Posterior vena cava (tissue), 2 donors: ENCODE measurements at places on chromosomes 7 and 10.

DNA sequence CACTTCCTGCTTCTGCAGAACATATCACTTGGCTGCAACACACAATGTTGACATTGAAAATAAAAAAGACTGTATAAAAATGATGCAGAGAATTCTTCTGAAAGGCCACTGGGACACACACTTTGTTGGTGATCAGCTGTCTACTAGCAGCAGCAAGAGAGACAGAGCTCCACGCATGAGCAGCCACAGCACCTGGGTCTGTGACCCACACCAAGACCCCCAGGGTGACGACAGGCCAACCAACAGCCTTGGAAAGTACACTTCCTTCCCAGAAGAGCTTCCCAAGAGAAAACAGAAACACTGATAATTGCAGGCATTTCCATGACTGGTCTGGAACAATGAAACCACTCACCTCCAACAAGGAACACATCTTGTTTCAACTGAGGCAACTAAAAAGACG is 239.0 kb downstream of the DIP2C start:
- DNase-seq = no peak

GRCh38 chr10:97465982-97466381 is 20.0 kb downstream of the ZDHHC16 start:
- DNase-seq = no peak

DNA sequence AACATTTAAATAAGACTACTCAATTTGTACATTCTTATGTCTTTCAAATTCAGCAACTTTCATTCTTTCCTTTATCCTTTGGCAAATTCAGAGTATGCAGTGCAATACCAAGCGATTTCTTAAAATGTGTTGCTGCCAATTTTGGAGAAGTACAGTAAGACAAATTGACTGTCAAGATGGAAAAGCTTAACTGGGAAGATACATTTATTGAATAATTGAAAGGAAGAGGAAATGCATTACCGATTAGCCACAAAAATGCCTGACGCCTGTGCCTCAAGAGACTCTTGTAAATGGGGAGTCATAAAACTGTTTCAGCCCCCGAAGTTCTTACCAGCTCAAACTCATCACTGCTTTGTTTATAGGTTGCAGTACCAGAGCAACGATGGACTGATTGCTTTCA is 373.3 kb upstream of the GALNT17 start:
- no peak for DNase-seq

DNA sequence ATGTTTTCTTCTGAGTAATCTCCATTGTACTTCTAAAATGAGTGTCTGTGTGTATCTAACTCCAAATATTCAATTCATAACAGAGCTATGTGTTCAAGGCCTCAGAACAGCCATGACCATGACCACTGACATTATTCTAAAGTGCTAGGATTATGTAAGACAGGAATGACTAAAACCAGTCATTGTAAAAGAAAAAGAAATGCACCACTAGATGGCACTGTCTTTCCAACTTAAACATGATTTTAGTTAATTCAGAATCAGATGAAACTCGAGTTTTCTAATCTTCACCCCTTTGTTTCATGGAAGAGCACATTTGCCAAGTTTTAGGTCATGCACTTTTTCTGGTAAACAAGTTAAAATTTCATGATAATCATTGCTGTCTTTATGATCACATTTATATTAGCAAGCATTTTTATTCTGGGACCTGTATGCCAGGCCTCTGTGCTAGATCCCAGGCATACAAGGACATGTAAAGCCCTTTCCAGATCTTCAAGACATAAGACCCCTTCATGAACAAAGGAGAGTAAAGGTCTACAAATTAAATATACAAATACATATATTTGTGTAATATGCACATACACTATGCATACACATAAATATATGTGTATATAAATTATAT is 26.1 kb upstream of the RSU1 start:
- DNase-seq = no peak

DNA sequence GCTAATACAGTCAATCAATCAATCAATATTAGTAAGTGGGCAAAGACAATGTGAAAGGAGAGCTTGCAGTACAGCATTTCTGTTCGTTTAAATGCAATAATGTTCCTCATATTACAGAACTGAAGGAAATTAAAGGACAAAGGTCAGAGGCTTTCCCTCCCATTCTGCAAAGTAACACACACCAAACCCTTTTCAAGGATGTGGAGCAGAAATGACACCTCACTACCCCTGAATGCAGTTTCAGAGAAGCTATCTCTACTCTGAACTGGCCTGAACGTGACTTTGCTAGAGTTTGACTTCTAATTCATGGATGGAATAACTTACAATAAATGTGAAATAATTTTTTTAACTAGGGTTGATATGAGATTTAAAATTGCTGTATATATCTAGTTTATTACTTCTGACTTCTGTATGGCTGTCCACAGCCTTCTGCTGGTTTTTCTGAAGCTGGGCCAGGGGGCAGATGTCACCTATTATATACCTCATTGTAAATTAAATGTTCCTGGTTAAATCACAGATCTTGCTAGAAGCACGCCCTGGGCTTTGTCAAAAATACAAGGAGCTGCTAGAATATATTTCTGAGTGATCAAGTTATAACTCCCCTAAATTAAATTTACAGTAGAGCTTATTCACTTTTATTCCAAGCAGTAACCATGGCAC is 156.9 kb upstream of the C7orf33 start:
- DNase-seq = no peak

GRCh38 chr7:50513166-50513871 is 51.9 kb downstream of the DDC start:
- no peak for DNase-seq

DNA sequence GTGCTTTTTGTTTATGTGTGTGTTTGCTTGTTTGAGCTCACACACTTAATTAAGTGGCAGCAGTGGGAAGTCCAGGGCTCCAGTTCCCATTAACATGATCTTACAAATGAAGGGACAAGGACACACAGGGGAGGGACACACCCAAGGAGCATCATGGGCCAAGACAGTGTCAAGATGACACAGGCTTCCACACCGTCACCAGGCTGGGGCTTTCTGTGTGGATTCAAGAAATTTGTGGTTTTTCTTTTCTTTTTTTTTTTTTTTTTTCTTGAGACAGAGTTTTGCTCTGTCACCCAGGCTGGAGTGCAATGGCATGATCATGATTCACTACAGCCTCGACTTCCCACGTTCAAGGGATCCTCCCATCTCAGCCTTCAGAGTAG is 173.6 kb downstream of the KIAA1217 start:
- DNase-seq = no peak

GRCh38 chr10:90960355-90960814 is 39.5 kb upstream of the ANKRD1 start:
- no peak for DNase-seq

GRCh38 chr7:80736371-80737125 is 98.1 kb downstream of the CD36 start:
- DNase-seq = no peak

DNA sequence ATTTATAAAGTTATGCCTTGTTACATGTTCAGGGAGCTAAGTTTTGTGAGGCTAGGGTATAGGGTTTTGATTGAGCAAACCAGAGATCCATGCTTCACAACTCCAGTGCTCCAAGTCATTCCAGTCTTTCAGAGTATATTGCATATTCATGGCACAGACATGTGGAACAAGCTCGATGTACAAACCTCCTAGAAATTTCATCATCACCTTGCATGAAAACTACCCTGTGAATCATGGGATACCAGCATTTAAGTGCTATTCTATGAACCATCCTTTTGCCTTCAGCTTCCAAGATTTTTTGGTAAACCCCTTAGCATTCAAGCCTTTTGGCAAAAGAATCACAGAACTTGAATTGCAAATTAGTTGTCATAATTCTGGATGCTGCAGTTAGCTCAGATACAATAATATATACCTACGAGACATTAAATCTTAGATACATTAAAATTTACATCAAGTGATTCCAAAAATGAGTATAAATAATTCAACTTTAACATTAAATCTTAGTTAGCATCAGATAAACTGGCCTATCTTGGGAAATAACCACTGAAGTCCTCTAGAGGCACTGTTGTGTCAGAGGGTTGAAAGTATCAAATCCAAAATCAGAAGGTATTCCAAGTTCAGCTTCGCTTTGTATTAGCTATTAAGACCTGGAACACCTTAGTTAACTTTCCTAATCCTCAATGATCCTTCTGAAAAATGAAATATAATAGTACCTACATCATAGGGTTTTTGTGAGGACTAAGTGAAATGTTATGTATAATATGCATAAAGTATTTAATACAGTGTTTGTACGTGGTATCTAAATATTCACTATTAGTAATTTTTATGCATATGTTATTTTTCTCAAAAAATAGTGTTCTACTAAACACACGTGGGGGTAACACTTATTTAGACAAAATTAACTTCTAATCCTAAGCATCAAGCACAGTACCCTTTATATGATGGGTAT is 55.5 kb upstream of the CABCOCO1 start:
- DNase-seq = no peak

DNA sequence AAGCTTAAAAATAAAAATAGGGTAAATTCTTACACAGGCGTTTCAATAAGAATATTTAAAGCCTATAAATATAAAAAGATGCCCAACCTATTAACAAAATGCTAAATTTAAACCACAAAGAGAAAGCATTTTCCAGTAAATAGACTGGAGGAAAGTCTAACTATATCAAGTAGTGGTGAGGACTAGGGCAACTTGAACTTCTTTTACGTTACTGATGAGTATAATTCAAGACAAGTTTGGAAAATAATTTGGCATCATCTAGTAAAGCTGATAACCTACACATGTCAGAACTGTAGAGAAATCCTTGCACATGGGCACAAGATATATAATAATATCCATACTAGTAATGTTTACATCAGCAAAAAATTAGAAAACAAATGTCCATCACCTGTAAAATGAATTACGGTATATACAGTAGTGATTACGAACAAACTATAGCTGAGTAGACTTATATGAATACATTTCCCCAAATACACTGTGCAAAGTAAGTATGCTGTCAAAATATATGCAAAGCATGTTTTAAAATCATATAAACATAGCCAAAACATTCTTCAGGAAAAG is 27.4 kb downstream of the CRPPA start:
- DNase-seq = no peak

DNA sequence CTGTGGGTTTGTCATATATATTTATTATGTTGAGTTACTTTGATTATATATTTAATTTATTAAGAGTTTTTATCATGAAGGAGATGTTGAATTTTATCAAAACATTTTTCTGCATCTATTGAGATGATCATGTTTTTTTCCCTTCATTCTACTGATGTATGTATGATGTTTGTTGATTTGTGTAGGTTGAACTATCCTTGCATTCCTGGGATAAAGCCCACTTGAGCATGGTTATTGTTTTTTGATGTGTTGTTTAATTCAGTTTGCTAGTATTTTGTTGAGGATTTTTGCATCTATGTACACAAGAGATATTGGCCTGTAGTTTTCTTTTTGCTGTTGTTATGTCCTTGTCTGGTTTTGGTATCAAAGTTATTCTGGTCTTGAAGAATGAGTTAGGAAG is 31.1 kb downstream of the SCART1 start:
- no peak for DNase-seq

- DNase-seq = no peak
Measured at GRCh38 chr10:81096558-81096957, 558.9 kb downstream of the SH2D4B start.

DNA sequence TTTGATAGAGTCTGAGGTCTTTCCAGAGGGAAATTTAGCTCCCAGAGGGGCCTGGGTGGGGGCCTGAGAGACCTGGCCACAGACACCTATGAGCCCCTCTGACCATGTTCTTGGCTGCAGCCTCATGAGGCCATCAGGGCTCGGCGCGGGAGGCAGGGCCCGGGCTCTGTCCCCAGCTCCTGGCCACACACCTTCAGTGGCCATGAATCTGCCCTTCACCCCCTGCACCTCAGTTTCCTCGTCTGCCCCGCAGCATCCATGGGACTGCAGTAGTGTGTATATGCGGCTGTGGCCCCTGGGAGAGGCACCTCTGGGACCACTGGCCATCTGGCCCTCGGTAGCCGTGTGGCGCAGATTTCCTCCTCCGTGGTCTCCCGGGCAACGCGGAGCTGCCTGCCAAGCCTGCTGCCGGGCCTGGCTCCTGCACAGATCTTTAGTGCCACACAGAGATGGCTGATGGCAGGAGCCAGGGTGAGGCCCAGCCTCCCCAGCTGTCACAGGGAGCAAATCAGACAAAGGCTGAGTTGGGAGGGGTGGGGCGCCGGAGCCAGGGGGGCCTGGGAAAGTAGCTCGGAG is 23.6 kb upstream of the ADCYAP1R1 start:
- no peak for DNase-seq

GRCh38 chr7:135509589-135509838 is 388 bp downstream of the CNOT4 start:
- no peak for DNase-seq
